ENCODE measurements at places on chromosomes 5 and 9.

- DNase-seq, result no peak
Measured at GRCh38 chr9:122827761-122828093, 661 bp downstream of the PDCL start.

DNA sequence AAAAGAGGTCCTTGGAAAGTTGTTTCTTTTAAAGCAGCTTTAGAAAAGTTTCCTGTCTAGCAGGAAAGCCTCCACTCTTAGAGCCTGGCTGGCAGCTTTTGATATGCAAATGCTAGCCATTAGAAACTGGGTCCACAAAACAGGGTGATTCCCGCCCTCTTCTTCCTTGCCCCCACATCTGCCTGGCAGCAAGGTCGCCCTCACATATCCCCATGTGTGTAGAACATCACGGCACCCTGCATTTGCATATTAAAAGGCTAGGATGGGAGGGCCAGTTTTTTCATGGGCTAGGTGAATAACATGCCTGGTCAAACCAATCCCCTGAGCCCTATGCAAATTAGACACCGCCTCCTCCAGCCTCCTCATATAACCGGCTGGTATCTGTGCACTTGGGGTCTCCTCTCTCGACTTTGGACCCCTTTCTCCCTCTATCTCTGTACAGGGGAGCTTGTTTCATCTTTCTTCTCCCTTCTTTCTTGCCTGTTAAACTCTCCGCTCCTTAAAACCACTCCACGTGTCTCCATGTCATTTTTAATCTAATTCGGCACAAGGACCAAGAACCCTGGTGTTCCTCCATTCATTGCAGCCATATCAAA is 426.8 kb upstream of the CTNND2 start:
- no peak for DNase-seq

GRCh38 chr5:8598996-8599395 is 730.0 kb downstream of the MTRR start:
- no peak for DNase-seq

- DNase-seq, result no peak
Measured at GRCh38 chr9:135741276-135742219, 39.6 kb downstream of the KCNT1 start.

DNA sequence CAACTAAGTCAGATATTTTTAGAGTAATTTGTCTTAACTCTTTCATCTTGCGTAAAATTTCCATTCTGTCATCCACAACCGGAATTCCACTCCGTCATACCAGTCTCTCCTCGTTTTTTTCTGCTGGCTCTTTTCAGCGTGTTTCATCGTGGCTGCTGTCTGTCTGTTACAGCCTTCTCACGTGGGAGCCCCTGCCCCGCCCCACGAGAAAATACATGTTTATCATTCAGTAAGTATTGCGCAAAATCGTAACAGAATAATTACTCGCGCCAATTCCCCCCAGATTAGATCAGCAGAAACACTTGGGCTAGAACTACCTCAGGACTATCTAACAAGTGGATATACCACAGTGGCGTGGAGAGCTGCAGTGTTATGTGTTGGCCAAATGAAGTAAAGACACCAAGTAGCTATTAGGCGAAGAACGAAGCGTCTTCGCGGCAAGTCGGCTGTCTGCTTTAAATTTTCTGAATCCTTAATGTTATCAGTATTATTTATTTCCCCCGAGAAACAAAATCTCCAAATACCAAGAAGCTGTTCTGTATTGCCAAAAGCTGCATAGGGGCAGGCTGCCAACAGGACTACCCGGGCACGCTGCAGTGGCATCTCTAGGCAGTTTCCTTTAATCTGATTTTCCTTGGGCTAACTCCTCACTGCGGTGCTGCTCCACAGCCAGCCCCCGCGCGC is 566 bp upstream of the FOCAD start:
- no peak for DNase-seq

- DNase-seq, result no peak
Measured at GRCh38 chr5:171445644-171446516, 26.4 kb downstream of the FGF18 start.

DNA sequence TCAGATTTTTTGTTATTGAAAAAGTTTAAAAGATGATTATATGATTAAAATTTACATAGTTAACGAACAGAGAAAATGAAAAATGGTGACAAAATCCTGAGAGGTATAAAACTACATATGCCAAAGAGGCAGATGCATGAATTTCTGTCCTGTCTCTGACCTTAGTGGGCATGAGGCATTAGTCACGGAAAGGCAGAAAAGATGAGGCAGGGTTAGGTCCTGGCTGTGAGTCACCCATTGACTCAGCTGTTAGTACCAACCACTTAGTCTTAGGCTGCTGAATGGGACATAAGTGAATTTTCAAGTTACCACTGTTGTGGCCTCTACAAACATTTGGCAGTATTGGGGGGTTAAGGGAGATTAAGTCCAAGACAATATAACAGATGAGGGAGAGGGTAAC is 33.1 kb downstream of the RASA1 start:
- DNase-seq, result no peak

- no peak for DNase-seq
Measured at GRCh38 chr5:80713631-80714030, 58.8 kb upstream of the DHFR start.

- no peak for DNase-seq
Measured at GRCh38 chr5:153964880-153965645, 73.6 kb downstream of the FAM114A2 start.

GRCh38 chr5:61394078-61394704 is 62.1 kb downstream of the ZSWIM6 start:
- DNase-seq, result no peak

DNA sequence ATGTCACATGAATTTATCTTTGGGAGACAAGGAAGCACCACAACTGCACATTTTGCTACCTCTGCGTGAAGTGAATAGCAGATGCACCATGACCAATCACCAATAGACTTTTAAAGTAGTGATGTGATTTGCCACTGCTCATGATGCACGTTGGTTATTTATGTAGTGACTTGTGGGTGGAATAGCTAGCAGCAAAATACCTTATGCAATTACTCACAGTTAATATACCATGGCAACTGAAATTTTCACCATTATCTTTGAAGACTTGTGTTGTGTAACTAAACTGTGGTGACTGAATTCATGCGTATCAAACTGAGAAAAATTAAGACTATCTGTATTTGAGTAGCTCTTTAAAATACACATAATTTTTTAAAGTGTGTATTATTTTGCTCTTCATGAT is 46.2 kb upstream of the TUSC1 start:
- DNase-seq, result no peak

DNA sequence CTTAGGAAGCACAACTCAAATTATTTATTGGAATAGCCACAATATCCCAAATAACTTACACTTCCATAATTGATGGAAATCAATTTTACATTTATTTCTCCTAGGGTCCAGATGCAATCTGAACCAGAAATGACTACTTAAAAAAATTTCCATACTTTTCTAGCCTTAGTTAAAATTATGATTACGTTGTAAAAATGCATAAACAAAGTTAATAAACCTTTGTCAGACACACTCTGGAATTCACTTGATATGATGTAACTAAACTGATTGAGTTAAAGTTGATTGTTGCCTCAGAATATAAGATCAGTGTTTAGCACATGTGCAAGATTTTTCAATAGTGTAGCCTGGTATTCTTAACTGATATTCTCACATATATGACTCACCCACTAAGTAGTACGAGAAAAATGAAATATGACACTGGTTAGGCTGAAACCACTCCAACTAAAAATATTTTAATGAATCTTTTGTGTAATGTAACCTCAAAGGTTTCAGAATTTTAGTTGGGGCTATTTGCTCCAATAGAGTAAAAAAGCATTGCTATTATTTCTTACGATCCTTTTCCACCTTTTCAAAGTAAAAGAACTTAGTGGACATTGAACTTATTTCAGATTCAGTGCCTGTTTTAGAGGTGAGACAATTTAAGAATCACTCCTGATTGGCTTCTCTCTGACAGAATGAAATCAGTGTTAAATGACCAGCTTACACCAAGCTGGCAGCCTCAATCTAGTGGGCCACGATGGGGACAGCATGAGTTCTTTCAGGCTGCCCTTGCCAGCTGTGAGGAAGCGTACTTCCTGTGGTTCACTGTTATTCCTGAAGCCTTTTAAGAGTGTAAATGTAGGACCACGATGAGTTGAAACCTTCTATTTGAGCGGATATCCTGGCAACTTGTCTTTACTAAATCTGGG is 277.2 kb upstream of the CDH9 start:
- DNase-seq, result no peak

- DNase-seq, result no peak
Measured at GRCh38 chr9:92808726-92809451, 44.3 kb upstream of the BICD2 start.

DNA sequence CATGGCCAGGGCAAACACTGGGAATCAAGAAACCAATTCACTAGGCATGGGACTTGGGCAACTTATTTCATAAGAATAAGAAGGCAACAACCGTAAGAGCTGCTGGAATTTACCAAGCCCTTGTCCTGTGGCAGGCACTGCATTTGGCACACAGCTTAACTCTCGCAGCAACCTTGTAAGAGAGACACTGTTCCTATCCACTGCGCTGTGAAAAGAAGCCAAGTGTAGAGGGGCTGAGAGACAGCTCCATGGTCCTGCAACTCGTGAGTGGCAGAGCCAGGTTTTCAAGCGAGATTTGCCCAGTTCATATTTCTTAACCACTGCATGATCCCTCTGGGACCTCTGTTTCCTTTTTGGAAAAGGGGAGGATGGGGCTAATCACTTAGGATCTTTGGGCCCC is 129.3 kb upstream of the STC2 start:
- no peak for DNase-seq

- DNase-seq, result no peak
Measured at GRCh38 chr9:107439991-107440456, 49.5 kb downstream of the KLF4 start.
